ENCODE measurements at places on chromosomes 12 and 14.
A peak's percentile ranks its signal among the peaks of the same experiment; 100 is the strongest.

DNA sequence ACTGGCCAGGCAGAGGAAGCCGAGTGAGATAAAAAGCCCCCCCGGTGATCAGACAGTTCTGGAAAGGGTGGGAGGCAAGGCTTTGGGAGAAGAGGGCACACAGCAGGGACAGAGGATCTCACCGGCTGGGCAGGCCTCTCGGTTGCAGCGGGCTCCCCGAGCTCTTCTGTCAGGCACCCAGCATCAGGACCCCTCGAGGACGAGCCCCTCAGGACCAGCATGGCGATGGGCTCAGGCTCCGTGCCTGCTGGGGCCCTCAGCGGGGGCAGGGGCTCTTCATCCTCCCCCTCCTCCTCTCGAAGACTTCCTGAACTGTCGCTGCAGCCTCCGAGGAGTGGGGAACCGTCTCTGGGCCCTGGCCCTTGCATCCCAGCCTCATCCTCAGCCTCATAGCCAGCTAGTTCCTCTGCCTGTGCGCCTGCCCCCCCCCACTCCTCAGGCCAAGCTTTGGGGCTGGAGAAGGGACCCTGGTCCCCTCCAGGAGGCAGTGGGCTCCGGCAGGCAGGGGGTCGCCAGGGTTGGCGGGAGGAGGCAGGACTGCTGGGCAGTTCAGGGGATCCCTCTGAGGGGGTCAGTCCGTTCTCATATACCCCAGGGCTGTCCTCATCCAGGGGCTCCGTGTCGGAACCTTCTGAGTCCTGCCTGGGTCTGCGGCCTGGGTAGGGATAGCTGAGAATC lies 3.4 kb upstream of the AP1G2 start:
- no peak overlapping the region for H3K27ac ChIP-seq
- H3K4me1 ChIP-seq: peaks cover 35% of the 10 kb centered on the region
- H3K4me3 ChIP-seq: no peak overlapping the region

DNA sequence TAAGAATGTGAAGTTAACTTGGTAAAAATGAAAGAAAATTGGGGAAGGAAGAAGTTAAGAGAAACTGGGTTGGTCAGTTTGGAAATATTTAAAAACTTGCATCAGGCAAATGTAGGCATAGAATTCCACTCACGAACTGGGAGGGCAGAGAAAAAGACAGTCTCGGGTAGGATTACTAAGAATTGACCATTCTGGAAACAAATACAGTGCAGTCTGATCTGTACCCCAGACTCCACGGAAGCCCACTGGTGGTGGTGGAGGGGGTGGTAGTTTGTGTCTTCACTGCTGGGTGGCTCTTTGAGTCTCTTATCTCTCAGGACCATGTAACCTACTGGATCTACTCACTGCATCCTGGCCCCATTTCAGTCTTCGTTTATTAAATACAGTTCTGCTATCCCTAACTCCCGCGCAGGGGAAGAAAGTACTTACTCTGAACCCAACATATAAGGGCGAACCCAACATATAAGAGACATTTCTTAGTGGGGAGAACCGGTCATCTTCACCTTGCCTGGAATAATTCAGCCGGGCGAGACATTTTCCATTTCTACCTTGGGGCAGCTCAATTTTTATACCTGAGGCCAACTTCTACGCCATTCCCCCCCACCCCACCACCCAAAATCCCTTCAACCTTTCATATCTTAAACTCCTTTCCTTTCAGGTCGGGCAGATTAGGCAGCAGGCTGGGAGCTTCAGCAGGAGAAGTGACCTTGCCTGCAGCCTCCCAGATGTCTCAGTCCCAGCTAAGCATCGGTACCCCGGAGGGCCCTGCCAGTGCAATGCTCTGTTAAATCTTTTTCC lies 1.7 kb downstream of the SLC2A3 start:
- no peaks in the 10 kb centered on the region for H3K27me3 ChIP-seq
- H3K4me3 ChIP-seq: peak overlapping the region; percentile 90
- H3K36me3 ChIP-seq: peaks cover 54% of the 10 kb centered on the region

DNA sequence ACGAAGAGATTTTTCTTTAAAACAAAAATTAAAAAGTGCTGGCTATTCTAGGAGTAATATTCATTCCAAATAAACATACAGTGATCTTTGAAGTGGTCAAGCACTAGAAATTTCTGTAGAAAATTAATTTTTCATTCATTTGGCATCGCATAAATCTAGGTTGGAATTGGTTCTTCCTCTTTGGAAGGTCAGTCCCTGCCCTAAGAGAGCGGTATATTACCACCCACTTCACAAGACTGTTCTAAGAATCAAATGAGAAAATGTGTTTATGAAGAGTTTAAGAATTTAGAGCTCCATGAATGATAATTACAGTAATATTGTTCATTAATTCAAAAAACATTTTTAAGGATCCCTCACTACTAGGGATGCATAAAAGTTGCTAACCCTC lies 444 bp upstream of the GEMIN2 start:
- peak overlapping the region; percentile 76 for H3K27ac ChIP-seq
- peak overlapping the region; percentile 66 for H3K4me3 ChIP-seq
- H3K27me3 ChIP-seq: no peaks in the 10 kb centered on the region
- H3K4me1 ChIP-seq: no peaks in the 10 kb centered on the region
- peaks cover 19% of the 10 kb centered on the region for H3K36me3 ChIP-seq

DNA sequence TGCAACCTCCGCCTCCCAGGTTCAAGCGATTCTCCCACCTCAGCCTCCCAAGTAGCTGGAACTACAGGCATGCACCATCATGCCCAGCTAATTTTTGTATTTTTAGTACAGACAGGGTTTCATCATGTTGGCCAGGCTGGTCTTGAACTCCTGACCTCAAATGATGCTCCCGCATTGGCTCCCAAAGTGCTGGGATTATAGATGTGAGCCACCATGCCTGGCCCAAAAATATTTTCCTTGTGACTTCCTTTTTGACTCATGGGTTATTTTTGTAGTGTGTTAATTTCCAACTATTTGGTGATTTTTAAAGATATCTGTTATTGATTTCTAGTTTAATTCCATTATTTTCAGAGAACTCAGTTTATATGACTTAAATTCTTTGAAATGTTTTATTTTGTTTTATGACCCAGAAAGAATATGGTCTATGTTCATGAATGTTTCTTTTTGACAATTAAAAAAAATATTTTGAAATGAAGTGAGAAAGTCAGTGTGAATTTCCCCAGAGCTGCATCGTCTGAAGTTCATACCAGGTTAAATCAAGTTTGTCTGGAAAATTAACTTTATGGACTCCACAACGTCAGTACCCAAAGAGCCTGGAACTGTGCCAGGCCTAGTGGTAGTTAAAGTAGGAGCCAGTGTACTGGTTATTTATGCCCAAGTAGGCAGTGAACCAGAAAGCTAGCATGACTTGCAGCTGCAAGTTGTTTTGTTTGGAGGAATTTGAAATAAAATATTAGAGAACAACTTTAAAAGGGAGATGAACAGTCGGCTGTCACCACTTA lies 2.8 kb upstream of the CDKL1 start:
- no peaks in the 10 kb centered on the region for H3K27me3 ChIP-seq
- no peak overlapping the region for H3K27ac ChIP-seq
- H3K36me3 ChIP-seq: no peaks in the 10 kb centered on the region
- H3K4me1 ChIP-seq: peaks cover 5% of the 10 kb centered on the region
- DNase-seq: no peak

GRCh38 chr14:85401384-85401783 lies 128.6 kb upstream of the FLRT2 start:
- no peaks in the 10 kb centered on the region for H3K27me3 ChIP-seq
- no peaks in the 10 kb centered on the region for H3K4me1 ChIP-seq
- DNase-seq: no peak

DNA sequence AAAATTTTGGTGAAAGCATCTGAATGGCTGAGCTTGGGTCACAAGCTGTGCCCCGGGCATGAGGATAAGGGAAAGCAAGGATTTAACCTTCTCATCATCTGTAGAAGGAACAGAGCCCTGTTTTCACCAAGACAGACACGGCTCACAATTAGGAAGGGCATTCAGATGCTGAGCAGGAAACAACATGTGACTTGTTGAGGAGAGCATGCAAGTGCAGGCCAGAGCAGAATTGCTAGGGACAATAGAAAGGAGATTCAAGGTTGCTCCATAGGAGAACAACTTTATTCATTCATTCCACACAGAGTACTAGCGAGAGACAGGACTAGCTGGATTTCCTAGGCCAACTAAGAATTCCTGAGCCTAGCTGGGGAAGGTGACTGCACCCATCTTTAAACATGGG lies 14.6 kb upstream of the RILPL1 start:
- DNase-seq: no peak
- no peak overlapping the region for H3K4me3 ChIP-seq
- H3K27ac ChIP-seq: no peak overlapping the region
- H3K4me1 ChIP-seq: no peaks in the 10 kb centered on the region
- no peaks in the 10 kb centered on the region for H3K36me3 ChIP-seq
- 0 out of 3 replicates have a peak, but pooled peaks cover 4% of the 10 kb centered on the region for H3K27me3 ChIP-seq

GRCh38 chr12:18483698-18484325 lies 222.5 kb downstream of the PIK3C2G start:
- no peaks in the 10 kb centered on the region for H3K36me3 ChIP-seq
- DNase-seq: no peak
- no peaks in the 10 kb centered on the region for H3K27me3 ChIP-seq
- H3K4me1 ChIP-seq: no peaks in the 10 kb centered on the region
- H3K27ac ChIP-seq: no peak overlapping the region

DNA sequence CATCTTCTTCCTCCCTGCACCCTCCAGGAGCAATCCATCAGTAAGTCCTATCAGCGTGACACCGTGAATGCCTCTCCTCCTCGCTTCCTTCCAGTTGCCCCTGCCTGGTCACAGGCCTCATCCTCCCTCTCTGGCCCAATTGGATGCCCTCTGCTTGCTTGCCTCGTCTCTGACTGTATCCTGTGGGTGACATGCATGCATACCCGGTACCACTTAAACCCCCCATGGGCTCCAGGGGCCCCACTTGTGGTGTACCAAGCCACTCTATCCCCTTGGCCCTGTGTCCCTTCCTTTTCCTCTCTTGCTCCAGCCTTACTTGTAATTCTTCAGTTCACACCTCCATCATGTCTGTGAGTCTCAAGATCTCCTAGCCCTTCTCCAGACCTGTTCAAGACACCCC lies 106.0 kb upstream of the RTL1 start:
- no peak overlapping the region for H3K4me3 ChIP-seq
- peaks cover 4% of the 10 kb centered on the region for H3K27me3 ChIP-seq
- no peaks in the 10 kb centered on the region for H3K4me1 ChIP-seq
- H3K27ac ChIP-seq: no peak overlapping the region
- DNase-seq: no peak

GRCh38 chr14:53273671-53274072 lies 120.5 kb upstream of the DDHD1 start:
- no peaks in the 10 kb centered on the region for H3K27me3 ChIP-seq
- 0 out of 2 replicates have a peak overlapping the region, but pooled peaks have one; percentile 5 for H3K4me3 ChIP-seq
- H3K27ac ChIP-seq: no peak overlapping the region
- H3K36me3 ChIP-seq: no peaks in the 10 kb centered on the region
- peaks cover 2% of the 10 kb centered on the region for H3K4me1 ChIP-seq
- DNase-seq: peak; percentile 15

DNA sequence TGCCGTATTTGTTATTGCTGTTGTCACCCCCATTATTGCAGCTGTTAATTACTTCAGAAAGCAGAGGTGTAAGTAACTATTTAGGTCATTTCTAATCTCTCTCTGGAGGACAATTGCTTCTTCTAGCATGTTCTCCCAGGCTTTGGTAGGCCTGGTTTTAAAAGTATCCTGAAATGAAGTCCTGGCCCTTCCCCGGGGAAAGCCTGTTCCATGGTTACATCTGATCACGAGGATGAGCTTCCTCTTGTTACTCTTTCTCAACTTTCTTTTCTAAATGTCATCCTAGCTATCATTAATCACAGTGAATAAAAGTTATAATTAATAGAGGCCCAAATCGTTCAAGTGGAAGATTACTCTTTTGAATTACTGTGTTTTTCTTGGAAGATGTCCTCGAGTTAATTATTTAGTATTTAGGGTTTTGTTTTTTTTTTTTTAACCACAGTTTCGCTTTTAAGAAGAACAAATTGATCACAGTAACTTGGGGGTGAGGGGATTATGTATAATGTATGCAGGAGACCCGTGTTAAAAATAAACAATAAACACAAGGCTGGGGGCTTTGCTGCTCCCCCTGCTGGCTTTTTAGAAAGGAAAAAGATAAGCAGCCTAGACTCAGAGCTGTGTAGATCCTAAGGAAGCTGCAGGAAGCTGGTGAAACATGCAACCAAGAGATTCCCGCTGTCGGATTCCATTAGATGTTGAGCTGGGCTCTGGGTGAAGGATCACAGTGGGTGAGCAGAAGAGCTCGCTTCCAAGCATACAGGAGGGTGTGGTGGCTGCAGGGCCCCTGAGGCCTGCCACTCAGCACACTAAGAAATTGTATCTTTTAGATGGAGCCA lies 420.1 kb downstream of the FUT8 start:
- H3K4me3 ChIP-seq: no peak overlapping the region
- peaks cover 3% of the 10 kb centered on the region for H3K27me3 ChIP-seq
- H3K36me3 ChIP-seq: no peaks in the 10 kb centered on the region
- DNase-seq: no peak
- no peaks in the 10 kb centered on the region for H3K4me1 ChIP-seq

DNA sequence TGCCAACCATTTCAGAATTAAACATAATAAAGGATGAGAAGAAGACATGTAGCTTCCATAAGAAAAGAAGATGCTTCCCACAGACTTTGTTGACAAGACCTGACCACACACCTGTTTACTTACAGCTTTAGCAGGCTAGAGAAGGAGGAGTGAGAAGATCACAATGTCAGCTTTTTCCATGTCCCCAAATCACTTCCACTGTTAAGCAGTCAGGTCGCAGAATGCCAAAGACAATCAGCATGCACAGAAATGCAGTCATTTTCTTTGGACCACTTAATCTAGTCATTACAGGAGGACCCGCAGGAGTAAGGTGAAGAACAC lies 314.9 kb downstream of the SSPN start:
- no peaks in the 10 kb centered on the region for H3K4me1 ChIP-seq
- no peak overlapping the region for H3K27ac ChIP-seq
- no peak overlapping the region for H3K4me3 ChIP-seq
- no peak for DNase-seq
- no peaks in the 10 kb centered on the region for H3K27me3 ChIP-seq
- no peaks in the 10 kb centered on the region for H3K36me3 ChIP-seq

- H3K4me1 ChIP-seq: no peaks in the 10 kb centered on the region
- H3K4me3 ChIP-seq: no peak overlapping the region
- no peak for DNase-seq
- H3K27ac ChIP-seq: no peak overlapping the region
- H3K27me3 ChIP-seq: peaks cover 53% of the 10 kb centered on the region
Observed at GRCh38 chr14:74572726-74573301, 39.2 kb downstream of the LTBP2 start.

DNA sequence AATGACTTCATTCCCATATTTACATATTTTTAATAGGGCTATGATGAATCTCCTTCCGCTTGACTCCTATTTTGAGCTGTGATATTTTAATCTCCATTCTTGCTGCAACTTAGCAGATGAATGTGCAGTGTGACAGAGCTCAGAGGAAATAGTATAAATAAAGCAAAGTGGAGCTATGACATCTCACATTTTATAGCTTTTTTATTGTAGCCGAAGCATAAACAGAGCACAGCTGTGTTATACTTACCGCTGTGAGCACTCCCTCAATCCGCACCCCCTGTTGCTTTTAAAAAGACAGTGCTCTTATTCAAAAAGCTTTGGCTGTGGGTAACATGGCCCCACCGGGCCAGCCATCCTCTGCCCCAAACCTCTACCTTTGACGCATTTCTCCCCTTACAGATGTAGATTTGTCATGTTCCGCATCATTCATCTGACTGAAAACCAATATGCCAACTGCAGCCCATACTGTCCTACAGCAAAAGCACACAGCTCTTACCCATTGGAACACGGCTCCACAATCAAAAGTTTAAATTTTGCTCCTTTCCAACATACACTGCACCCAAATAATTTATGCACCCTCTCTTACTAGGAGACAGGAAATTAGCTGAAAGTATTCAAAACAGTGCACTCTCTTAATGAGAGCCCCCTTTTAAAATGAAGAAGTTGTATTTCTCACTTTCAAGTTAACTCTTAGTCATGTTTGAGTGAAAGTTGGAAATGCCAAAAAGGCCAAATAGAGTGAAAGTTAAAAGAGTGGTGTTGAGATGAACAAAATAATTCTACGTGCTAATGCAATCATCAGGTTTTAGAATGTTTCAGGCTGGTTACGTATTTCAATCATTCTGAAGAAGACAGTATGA lies 429.3 kb upstream of the SOX5 start:
- no peak overlapping the region for H3K27ac ChIP-seq
- H3K4me1 ChIP-seq: no peaks in the 10 kb centered on the region
- H3K27me3 ChIP-seq: peaks cover 4% of the 10 kb centered on the region

All from K562 (cell line).